Activated naive CD4-positive, alpha-beta T cell (primary cell): ENCODE measurements at places on chromosomes 7 and 10.
A peak's percentile ranks its signal among the peaks of the same experiment; 100 is the strongest.

DNA sequence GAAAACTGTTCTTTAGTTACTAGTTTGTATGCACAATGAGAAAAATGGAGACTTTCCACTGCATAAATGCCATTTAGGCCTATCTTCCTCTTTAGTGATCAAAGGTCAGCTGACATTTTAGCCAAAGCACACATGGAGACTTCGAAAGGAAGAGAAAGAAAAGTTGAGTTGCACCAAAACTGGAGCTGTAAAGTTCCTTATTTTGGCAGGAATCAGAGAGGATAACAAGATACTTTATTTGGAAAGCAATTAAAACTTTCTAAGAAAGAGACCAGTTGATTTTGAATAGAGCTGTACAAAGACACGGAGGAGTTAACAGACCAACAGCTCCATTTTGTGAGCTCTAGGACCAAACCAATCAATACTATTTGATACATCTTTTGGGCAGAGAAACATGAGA lies 14.2 kb downstream of the ENTPD7 start:
- no peak for DNase-seq

GRCh38 chr7:21603462-21603861 lies 60.6 kb downstream of the DNAH11 start:
- no peak for DNase-seq

DNA sequence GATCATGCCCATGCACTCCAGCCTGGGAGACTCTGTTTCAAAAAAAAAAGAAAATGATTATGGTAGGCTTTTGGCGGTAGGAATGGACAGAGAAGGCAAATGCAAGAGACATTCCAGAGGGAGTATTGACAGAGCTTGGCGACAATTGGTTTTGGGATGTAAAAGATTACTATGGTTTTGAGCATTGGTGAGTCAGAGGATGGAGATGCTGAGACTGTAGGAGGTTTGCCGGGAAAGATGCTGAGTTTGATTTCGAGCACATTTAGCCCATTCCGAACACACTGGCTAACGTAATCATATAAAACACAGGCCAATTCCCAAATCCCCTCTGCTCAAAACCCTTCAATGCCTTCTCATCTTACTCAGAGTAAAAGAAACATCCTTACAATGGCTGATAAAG lies 161.6 kb upstream of the MKLN1 start:
- no peak for DNase-seq

GRCh38 chr10:44760513-44760912 lies 150.6 kb upstream of the TMEM72 start:
- no peak for DNase-seq

- peak; percentile 38 for DNase-seq
Measured at GRCh38 chr7:149742075-149742701, 31.2 kb downstream of the ZNF467 start.

DNA sequence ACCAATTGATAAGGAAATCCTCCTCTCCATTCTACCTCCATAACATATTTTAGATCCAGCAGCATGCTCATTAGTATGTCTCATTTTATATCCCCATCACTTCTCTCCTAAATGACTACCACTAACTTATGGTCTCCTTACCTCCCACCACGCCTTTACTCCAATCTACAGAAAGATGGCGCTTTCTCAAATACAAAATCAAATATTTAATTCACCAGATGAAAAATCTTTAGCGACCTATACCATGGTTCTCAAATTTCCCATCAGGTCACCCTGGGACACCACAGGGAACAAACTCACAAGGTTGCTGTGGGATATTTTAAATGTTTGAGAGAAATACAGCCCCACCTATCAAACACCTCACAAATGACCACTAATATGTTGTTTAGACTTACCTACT lies 27.0 kb upstream of the EBLN1 start:
- DNase-seq = no peak

- DNase-seq = no peak
Measured at GRCh38 chr7:98755138-98755898, 114.5 kb downstream of the TMEM130 start.

DNA sequence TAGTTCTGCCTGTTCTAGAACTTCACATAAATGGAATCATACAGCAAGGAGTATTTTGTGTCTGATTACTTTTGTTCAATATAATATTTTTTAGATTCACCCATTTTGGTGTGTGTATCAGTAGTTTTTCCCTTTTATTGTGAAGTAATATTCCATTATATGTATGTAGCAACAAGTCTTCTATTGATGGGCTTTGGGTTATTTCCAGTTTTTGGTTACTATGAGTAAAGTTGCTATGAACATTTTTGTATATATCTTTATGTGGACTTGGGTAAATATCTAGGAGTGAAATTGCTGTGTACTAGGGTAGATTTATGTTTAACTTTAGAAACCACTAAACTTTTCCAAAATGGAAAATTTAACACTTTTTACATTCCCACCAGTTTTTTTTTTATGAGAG lies 35.7 kb downstream of the ADK start:
- DNase-seq = no peak

GRCh38 chr10:95572131-95572820 lies 11.1 kb upstream of the SORBS1 start:
- DNase-seq = no peak

DNA sequence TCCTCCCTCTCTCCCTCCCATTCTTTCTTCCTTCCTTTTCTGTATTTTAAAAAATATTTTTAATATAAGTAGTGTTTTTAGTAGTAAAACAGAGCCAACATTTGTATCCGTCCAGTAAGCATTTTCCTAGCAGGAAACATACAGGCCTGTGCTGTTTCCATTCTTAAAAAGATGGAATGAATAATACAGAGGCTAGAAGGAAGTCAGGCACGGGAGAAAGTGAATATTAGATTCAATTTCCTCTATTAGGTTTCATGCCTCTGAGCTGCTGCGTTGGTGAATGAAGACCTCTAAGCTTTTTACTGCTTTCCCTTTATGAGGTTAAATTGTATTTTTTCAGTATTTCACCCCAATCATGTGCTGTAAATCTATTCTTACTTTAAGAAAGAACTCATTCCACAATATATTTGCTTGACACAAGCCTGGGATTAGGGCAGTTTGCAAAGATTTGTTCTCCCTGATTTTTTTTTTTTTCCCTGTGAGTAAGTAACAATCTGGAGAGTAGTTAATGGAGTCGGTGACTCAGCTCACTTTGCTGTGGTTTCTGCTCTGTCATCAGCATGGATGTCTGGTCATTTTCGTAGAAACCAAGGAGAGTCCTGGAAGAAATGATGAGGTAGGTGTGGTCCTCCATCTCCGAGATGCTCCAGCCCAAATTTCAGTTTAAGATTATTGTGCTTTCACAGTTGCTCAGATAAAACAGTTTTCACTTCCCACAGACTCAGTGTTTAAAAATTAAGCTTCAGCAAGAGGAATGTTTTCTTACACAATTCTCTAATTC lies 76.1 kb upstream of the PITRM1 start:
- no peak for DNase-seq

DNA sequence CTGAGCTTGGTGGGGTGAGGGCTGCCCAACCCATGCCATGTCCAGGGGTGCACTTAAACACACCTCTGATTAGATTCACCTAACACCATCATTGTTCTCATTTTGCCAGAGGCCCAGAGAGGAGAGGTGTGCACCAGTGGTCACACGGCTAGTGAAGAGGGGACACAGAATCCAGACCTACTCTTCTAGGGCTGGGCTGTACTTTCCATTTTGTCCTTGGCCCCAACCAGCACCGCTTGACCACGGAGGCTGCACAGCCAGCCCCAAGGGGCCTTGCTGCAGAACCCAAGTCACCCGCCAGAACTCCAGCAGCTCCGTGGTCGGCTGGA lies 246 bp upstream of the WDFY4 start:
- DNase-seq = no peak

DNA sequence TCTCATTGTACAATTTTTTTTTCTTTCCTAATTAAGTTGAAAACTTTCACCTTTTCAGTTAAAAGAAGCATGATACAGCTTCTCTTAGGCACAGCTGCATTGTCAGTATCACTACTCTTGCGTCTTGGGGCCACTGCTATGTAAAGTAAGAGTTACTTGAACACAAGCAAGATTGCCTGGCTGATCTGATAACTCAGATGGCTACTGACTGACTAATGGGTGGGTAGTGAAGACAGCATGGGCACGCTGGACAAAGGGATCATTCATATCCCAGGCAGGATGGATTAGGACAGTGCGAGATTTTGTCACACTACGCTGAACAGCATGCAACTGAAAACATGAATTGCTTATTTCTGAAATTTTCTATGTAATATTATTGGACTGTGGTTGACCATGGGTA lies 11.6 kb upstream of the ADAMTS14 start:
- DNase-seq = no peak

GRCh38 chr7:158563051-158563450 lies 24.6 kb downstream of the PTPRN2 start:
- no peak for DNase-seq

GRCh38 chr7:137903382-137904169 lies 56.8 kb upstream of the DGKI start:
- no peak for DNase-seq

DNA sequence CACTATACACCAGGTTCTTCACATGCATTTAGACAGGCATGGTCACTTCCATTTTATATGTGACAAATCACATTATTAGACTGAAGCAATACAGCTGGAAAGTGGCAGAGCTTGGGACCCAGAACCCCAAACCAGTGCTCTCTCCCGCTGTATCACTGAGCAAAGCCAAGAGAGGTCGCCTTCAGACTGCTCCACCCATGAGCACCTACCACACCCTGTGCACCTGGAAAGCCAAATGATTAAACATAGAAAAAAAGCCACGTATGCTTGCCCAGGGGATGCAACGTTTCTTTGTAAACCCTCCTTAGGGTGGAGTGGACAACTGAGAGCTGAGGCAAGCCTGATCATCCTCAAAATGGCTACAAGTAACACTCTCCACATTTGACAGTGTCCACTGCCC lies 72.5 kb downstream of the CCDC6 start:
- no peak for DNase-seq

GRCh38 chr7:151174246-151175046 lies 7.0 kb upstream of the GBX1 start:
- no peak for DNase-seq

- DNase-seq = no peak
Measured at GRCh38 chr7:149097088-149097487, 6.6 kb upstream of the ZNF786 start.

DNA sequence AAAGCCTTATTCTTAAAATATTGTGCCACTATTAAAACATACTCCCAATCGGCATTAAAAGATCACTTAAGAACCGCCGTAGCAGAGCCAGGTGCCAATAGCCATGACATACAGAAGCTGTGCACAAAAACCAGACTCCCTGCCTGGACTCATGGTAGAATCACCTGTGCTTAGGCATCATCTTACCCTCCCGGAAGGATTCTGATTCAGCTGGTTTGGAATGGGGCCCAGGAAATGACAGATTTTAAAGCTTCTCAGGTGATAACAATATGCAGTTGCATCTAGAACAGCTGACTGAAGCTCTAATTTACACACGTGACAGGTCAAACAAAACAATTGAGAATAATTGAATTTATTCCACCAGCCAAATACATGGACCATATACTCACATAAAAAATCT lies 10.7 kb downstream of the A1CF start:
- DNase-seq = no peak

DNA sequence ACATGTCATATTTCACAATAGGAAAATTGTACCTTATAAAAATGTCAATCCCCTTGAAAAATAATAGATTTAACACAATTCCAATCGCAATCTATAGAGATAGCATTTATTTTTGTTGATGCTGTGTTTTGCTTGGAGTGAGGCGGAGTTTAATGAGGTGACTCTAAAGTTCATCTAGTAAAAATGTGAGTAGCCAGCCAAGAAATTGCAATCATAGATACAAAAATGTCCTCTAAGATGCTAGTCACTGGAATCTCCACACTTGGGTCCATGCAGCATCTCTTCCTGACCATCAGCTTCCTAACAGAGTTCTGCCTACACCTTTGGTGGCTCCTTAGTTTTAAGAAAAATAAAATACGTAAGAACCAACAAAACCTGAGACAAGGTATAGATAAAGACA lies 44.9 kb downstream of the GLI3 start:
- DNase-seq = no peak

- no peak for DNase-seq
Measured at GRCh38 chr10:88190123-88190522, 326.7 kb downstream of the PTEN start.

GRCh38 chr10:21497177-21497807 lies 28.2 kb downstream of the SKIDA1 start:
- no peak for DNase-seq

- DNase-seq = no peak
Measured at GRCh38 chr10:119333146-119333792, 125.9 kb downstream of the GRK5 start.

GRCh38 chr7:12269100-12269895 lies 58.2 kb downstream of the TMEM106B start:
- DNase-seq = no peak

GRCh38 chr10:116688241-116688711 lies 54.1 kb downstream of the HSPA12A start:
- DNase-seq = no peak

DNA sequence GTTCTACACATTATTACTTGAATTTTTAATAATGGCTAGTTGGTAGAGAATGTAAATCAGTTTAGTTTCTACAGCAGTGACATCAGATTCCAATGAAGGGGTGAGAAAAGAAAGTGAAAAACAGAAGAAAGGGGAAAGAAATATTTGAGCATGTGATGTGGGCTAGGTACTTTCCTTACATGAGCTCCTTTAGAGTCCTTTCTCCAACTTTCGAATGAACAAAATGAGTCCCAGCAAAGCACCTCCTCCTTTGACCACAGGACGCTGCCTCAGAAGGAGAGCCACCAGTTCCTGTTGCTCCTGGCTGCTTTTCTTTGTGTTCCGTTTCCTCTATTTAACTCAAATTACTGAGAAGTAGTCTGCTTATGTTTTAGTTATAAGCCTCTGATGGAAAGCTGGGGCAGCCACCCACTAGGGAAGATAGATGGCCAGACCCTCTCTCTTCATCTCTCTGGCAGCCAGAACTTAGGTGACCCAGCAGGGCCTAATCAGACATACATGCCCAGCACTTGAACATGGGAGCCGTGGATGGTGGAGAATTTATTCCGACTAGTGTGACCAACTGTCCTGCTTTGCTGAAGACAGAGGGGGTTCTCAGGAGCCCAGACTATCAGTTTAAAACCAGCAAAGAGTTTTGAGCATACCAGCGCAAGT lies 82.4 kb upstream of the NME8 start:
- DNase-seq = no peak

DNA sequence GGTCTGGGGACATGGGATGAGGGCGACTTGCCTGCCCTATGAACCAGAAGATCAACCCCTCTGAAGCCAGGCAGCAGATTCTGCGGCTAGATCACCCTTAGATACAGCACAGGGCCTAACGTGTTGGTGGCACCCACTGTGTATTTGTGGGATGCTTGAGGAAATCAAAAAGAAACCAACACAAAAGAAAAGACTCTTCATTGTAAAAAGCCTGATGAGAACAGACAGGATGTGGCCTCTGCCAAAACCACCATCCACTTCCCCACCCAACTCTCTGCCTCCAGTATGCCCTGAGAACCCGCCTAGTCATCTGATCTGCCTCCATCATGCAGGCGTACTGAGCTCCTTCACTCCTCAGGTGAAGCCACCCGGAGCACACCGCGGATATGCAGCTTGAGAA lies 97.2 kb upstream of the INSYN2A start:
- no peak for DNase-seq

- DNase-seq = no peak
Measured at GRCh38 chr7:121105262-121105661, 116.8 kb downstream of the CPED1 start.
